ENCODE measurements at places on chromosomes 12 and 14.
A peak's percentile ranks its signal among the peaks of the same experiment; 100 is the strongest.

- no peak for DNase-seq
These were observed 61.3 kb downstream of the CCDC88C start for GRCh38 chr14:91356181-91356763.

DNA sequence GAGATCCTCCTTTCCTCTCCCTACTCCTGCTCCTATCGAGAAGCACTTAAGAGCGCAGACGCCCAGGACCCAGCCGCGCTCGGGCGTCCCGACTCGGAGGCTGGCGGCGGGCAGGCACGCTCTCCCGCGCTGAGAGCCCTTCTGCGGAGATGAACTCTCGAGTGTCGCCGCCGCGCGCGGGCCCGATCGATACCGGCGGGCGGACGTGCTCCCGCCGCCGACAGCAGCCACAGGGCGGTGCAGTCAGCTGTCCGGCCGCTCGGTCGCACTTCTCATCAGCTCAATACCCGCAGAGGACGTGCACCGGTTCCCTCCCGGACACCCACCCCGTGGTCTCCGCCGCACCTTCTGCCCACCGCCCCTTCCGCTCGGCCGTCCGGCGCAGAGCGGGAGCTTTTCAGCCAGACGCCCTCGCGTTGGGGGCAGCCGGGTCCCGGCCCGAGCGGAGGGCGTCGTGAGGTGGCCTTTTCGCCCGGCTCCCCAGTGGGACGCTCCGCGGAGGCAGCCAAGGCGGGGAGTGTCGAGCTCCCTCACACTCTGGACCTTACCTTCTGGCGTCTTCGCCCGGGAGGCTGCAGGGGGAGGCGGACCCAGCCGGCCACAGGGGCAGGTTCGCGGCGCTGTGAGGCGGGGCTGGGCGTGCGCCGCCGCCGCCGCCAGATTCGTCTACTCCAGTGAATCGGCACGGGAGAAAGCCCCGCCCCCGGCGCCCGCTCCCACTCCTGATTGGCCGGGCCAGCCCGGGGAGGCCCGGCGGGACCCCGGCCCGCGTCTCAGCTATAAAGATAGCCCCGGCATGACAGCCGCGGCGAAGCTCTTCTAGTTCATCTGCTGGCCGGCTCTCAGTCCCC is at the start of gene INSM2:
Gene INSM2, plus strand, starts transcription at position 808 of the 851 bp plus-strand sequence. CDS start 89 bp downstream, outside the sequence.
- DNase-seq: peak; percentile 11

GRCh38 chr12:110134691-110135411 is 10.7 kb downstream of the IFT81 start:
- DNase-seq: peak; percentile 76

DNA sequence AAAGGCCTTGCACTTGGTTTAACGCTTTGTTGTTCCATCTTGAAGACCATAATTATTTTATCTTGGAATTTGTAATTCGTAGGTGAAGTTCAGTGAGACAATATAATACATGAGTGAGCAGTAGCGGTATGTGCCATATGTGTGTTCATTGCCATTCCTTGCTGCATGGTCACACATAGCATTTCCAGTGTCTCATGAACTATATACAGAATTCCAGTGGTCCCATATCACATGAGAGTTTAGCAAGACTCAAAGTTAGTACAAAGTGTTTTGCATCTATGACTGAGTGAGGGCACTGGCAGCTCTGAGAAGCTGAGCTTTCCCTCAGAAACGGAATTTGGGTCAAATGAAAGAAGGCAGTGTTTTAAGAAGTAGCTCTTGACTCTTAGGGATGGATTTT is 359.8 kb downstream of the FOXG1 start:
- DNase-seq: no peak

All from fibroblast of the aortic adventitia (primary cell).